ENCODE measurements at places on chromosomes 2 and 18. TPM values are rescaled to one million over a fixed set of nuclear protein-coding genes. Genes with fewer than 3 reads are reported as not detected.

- H3K4me3 ChIP-seq: no peak overlapping the region
- no peaks in the 10 kb centered on the region for H3K27me3 ChIP-seq
- no peak overlapping the region for H3K27ac ChIP-seq
- no peaks in the 10 kb centered on the region for H3K36me3 ChIP-seq
- DNase-seq: no peak
Observed at GRCh38 chr18:11866764-11867163, 15.6 kb downstream of the CHMP1B start.

The POMC gene
- 1.8 TPM for total RNA-seq

DNA sequence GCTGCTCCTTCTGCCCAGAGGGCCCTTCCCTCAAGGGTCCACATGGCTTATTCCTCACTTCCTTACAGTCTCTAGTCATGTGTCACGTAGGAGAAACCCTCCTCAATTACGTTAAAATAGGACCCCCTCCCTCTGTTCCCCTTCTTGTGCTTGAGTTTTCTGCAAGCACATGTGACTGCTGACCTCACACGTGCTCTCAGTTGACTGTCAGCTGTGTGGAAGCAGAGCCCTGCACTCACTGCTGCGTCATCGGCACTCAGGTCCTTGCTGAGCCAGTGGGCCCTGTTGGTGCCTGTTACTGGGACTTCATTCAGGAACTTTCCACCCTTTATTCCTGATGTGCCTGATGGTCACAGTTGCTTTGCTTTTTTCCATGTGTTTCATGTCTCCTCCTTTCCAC lies 11.1 kb downstream of the ATG16L1 start:
- no peak for DNase-seq
- no peaks in the 10 kb centered on the region for H3K4me1 ChIP-seq
- peaks cover 45% of the 10 kb centered on the region for H3K36me3 ChIP-seq
- H3K4me3 ChIP-seq: no peak overlapping the region

- no peaks in the 10 kb centered on the region for H3K36me3 ChIP-seq
- no peaks in the 10 kb centered on the region for H3K27me3 ChIP-seq
- H3K27ac ChIP-seq: no peak overlapping the region
- no peaks in the 10 kb centered on the region for H3K4me1 ChIP-seq
- no peak for DNase-seq
- no peak overlapping the region for H3K4me3 ChIP-seq
Observed at GRCh38 chr2:5869936-5870335, 177.8 kb downstream of the SOX11 start.

GRCh38 chr18:76970770-76971559 lies 148.6 kb downstream of the ZNF236 start:
- no peaks in the 10 kb centered on the region for H3K4me1 ChIP-seq
- H3K27me3 ChIP-seq: no peaks in the 10 kb centered on the region
- DNase-seq: no peak
- H3K27ac ChIP-seq: no peak overlapping the region

The TMEM163 gene
- total RNA-seq: 0.29 TPM

DNA sequence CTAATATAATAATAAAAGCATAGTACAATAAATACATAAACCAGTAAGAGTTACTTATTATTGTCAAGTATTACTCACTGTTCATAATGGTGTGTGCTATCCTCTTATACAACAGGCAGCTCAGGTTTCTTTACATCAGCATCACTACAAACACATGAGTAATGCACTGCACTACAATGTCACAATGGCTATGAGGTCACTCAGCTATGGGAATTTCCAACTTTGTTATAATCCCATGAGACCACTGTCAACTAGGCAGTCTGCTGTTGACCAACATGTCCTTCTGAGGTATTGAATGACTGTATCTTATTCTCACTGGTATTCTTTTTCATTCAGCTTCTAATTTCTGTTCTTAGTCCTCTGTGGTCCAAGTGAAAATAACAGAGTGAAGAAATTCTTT lies 250.4 kb upstream of the DSEL start:
- H3K27ac ChIP-seq: no peak overlapping the region
- no peak for DNase-seq
- H3K27me3 ChIP-seq: no peaks in the 10 kb centered on the region
- H3K36me3 ChIP-seq: no peaks in the 10 kb centered on the region
- no peak overlapping the region for H3K4me3 ChIP-seq

DNA sequence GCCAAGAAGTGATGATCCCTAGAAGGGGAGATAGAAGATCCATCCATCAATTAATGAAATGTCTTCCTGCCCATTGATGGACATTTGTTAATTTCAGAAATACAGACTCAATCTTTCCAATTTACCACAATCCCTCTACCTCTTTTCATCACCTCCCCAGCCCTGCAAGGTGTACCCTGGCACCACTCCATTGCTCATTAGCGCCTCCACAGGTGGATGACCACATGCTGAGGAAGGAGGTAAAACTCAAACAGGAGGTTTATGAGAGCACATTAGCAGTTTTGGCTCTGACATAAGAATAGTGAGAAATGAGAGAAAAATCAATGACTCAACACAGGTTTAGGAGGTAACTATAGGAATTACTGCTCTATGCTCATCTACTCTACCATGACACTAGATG lies 208.0 kb downstream of the C1D start:
- H3K27me3 ChIP-seq: no peaks in the 10 kb centered on the region
- H3K36me3 ChIP-seq: no peaks in the 10 kb centered on the region
- H3K4me1 ChIP-seq: no peaks in the 10 kb centered on the region
- DNase-seq: no peak
- no peak overlapping the region for H3K27ac ChIP-seq

DNA sequence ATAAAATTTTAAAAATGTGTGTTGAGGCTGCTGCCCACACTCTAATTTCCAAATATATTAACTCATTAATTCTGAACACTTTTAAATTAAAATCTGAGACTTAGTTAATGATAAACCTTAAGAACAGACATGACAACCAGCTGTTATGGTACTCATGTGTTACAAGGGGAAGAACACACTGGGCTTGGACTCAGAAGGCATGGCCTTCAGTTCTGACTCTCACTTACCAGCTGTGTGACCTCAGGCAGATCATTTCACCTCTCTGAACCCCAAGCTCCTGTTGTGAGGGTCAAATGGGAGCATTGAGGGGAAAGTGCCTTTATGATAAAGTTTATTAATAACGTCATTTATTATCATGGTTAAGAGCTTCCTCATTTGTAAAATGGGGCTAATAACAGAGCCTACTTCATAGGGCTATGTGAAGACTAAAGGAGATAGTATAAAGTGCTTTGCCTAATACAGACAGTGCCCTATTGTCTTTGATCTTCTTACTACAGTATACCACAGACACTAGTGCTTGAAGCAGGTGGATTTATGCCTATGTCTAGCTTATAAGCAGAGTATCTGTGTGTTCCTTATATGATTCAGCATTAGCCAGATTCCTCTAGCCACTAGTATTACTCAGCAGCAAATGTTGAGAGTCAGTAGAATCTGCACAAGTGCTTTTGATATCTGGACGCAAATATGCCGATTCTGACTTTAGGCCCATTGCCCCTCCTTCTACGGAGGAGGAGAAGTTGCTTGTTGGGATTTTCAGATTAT lies 99.6 kb downstream of the SGPP2 start:
- H3K27me3 ChIP-seq: no peaks in the 10 kb centered on the region
- no peaks in the 10 kb centered on the region for H3K36me3 ChIP-seq
- H3K4me3 ChIP-seq: no peak overlapping the region
- H3K4me1 ChIP-seq: no peaks in the 10 kb centered on the region
- H3K27ac ChIP-seq: no peak overlapping the region

DNA sequence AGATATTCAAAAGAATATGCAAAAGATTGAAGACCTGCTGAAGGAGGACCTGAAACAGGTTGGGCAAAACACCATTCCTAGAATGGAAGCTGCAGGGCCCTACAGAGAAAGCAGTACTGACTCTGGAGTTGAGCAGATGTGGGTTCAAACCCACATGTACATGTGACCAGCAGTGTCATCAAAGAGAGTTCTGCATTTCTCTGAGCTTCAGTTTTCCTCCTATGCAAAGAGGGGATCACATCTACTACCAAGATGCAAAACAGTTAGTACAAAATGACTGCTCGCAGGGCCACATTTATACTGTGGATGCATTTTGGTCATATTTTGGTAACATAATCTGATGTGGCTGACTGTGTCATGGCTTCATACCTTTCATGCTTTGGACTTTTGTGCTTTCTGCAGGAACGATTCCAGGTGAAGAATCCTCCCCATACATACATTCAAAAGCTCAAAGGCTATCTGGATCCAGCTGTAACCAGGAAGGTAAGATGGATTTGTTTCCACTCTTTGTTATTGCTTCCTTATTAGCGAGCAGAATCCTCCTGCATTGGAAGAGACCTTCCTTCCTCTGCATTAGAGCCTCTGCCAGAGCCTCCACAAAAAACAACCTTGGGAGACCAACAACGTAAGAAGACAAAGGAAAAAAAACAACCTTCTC lies 174.8 kb downstream of the PRPF40A start:
- DNase-seq: peak; percentile 20
- no peaks in the 10 kb centered on the region for H3K36me3 ChIP-seq
- no peak overlapping the region for H3K4me3 ChIP-seq
- H3K27ac ChIP-seq: peak overlapping the region; percentile 17
- no peaks in the 10 kb centered on the region for H3K27me3 ChIP-seq
- H3K4me1 ChIP-seq: no peaks in the 10 kb centered on the region

GRCh38 chr2:121778741-121779487 lies 23.5 kb downstream of the TSN start:
- no peaks in the 10 kb centered on the region for H3K36me3 ChIP-seq
- no peak overlapping the region for H3K4me3 ChIP-seq
- H3K27me3 ChIP-seq: no peaks in the 10 kb centered on the region
- H3K27ac ChIP-seq: no peak overlapping the region
- no peaks in the 10 kb centered on the region for H3K4me1 ChIP-seq

The PRKAG3 gene
- total RNA-seq: not detected

The KYNU gene
- total RNA-seq: 0.64 TPM

- H3K27ac ChIP-seq: no peak overlapping the region
- H3K27me3 ChIP-seq: no peaks in the 10 kb centered on the region
- DNase-seq: no peak
- H3K4me1 ChIP-seq: peaks cover 11% of the 10 kb centered on the region
Observed at GRCh38 chr2:43998263-43998662, 2.5 kb upstream of the LRPPRC start.

GRCh38 chr2:178787155-178787554 lies 20.1 kb downstream of the TTN start:
- no peaks in the 10 kb centered on the region for H3K4me1 ChIP-seq
- no peaks in the 10 kb centered on the region for H3K36me3 ChIP-seq
- H3K27me3 ChIP-seq: no peaks in the 10 kb centered on the region
- no peak for DNase-seq

GRCh38 chr2:216335252-216335651 lies 37.0 kb downstream of the MARCHF4 start:
- H3K4me1 ChIP-seq: no peaks in the 10 kb centered on the region
- no peaks in the 10 kb centered on the region for H3K36me3 ChIP-seq
- no peak overlapping the region for H3K4me3 ChIP-seq
- no peaks in the 10 kb centered on the region for H3K27me3 ChIP-seq

The PSMA8 gene
- total RNA-seq: not detected

The GPR35 gene
- total RNA-seq: 64.4 TPM

The SLC11A1 gene
- 1.1 TPM for total RNA-seq

DNA sequence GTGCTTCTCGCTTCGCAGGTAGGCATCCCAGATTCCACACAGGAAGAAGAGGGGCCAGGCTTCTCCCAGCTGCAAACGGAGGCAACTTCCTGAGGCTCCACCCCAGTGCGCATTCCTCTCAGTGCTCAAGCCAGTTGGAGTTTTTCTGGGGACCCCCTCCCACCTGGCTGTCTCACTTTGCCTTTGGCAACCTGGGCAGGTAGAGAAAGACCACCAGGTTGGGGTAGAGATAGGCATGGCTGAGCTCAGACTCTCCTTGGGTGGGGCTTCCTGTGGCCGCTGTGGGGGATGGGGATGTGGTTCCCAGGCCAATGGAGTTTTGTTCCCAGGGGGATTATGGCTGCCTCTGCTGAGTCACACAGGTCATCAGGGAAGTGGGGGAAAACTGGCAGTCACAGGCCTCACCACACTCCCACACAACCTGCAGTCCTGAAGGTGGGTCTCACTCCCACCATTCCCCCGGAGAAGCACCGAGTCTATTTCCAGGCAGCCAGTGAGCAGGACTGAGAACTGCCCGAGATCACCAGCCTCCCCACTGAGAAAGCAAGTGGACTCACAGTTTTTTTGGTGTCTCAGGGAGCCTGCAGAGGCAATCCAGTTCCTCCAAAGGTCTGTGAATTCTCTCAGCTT lies 38.1 kb downstream of the SLC39A10 start:
- no peaks in the 10 kb centered on the region for H3K27me3 ChIP-seq
- no peaks in the 10 kb centered on the region for H3K4me1 ChIP-seq
- no peak overlapping the region for H3K4me3 ChIP-seq

GRCh38 chr2:28721601-28722191 lies 29.9 kb upstream of the PPP1CB start:
- H3K27me3 ChIP-seq: no peaks in the 10 kb centered on the region
- H3K36me3 ChIP-seq: no peaks in the 10 kb centered on the region
- H3K4me1 ChIP-seq: no peaks in the 10 kb centered on the region
- H3K27ac ChIP-seq: no peak overlapping the region
- no peak for DNase-seq

DNA sequence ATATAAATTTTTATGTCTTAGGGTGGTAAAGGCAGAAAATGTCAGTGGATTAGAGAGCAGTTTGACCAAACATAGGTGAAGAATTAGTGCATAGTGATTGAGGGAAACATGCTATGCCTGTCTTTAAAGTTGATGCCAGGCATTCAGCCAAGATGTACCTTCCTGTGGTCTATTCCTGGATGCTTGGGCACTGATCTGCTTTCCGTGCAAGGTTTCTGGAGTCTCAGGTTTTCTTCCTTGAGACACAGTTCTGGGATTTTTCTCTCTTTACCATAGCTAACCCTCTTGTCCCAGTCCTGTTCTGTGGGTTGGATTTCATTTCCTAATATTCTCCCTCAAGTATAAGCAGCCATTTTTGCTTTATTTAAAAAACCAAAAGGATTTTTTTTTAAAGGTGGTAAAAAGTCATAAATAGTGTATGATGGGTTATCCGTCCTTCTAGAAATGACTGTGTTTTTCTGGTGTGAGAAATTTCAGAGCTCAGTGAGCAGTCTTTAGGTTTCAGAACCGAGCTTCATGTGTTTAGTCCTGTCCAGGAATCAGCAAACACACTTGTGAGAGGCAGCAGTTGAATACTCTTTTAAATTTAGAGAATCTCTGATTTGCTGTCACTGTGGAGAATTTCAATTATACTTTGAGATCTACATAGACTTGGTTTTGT lies 43.0 kb upstream of the CYBRD1 start:
- H3K27me3 ChIP-seq: no peaks in the 10 kb centered on the region
- DNase-seq: no peak
- H3K4me1 ChIP-seq: no peaks in the 10 kb centered on the region
- no peak overlapping the region for H3K27ac ChIP-seq
- no peak overlapping the region for H3K4me3 ChIP-seq

- H3K4me3 ChIP-seq: no peak overlapping the region
- H3K27ac ChIP-seq: no peak overlapping the region
- DNase-seq: no peak
- H3K4me1 ChIP-seq: no peaks in the 10 kb centered on the region
Observed at GRCh38 chr2:135916207-135916606, 40.0 kb upstream of the MCM6 start.

The POU3F3 gene
- total RNA-seq: 0.42 TPM

The TLK1 gene
- total RNA-seq: 69.5 TPM

GRCh38 chr2:111707700-111708099 lies 176.3 kb downstream of the ANAPC1 start:
- H3K27ac ChIP-seq: no peak overlapping the region
- H3K4me1 ChIP-seq: peaks cover under 1% of the 10 kb centered on the region
- H3K36me3 ChIP-seq: no peaks in the 10 kb centered on the region
- no peaks in the 10 kb centered on the region for H3K27me3 ChIP-seq
- DNase-seq: no peak

GRCh38 chr2:6975988-6976387 lies 58.8 kb downstream of the RNF144A start:
- H3K27ac ChIP-seq: no peak overlapping the region
- no peak overlapping the region for H3K4me3 ChIP-seq
- no peaks in the 10 kb centered on the region for H3K27me3 ChIP-seq

The KCNK3 gene
- total RNA-seq: 1.5 TPM

The SERPINB10 gene
- not detected for total RNA-seq

- H3K27me3 ChIP-seq: no peaks in the 10 kb centered on the region
- H3K36me3 ChIP-seq: no peaks in the 10 kb centered on the region
- DNase-seq: no peak
Observed at GRCh38 chr2:164622338-164623106, 1.2 kb upstream of the GRB14 start.

All from colonic mucosa (tissue), 4 donors.